SK-MEL-5 (cell line): ENCODE measurements at places on chromosomes 12 and 14.
A peak's percentile ranks its signal among the peaks of the same experiment; 100 is the strongest.

GRCh38 chr12:6768990-6769389, 2.8 kb downstream of the PTMS start:
- peak; percentile 34 for DNase-seq

DNA sequence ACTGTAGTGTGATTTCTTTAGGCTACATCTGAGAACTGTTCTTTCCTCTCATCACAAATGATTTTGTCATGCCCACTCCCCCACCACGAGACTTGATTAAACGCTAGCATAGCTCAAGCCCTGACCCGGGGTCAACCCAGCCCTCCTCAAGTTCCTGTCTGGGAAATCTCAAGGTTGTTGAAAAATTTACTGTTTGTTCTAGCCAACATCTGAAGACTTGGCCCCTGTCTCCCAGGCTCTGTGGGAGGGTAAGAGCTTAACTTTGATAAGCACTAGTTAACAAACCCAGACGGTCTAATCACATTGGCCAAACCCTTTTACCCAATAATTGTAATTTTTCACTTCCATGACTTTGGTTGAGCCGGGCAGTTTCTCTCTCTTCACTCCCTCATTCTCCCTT, 86.2 kb upstream of the AMIGO2 start:
- no peak for DNase-seq

DNA sequence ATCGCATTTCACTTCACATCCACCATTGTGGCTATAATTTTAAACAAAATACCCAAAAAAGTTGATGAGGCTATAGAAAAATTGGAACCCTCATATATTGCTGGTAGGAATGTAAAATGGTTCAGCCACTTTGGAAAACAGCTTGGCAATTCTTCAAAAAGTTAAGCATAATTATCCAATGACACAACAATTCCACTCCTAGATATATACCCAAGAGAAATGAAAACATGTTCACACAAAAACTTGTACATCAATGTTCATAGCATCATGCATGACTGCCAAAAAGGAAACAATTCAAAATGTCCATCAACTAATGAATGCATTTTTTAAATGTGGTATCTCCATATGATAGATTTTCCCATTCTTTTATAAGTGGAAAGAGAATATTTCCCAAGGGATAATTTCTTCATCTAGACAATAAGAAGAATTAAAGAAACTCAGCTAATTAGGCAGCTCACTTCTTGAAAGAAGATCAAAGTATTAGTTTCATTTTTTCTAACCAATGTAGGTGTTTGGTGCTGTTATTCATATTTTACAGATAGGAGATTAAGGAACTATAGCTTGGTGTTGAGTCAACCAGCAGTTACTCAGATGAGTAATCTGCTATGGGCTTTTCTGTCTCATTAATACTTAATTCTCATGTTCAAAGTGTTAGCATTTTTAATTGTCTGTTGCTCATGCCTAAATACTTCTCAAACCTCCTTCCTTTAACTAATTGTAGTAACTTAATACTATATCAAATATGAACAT, 32.8 kb downstream of the YEATS4 start:
- DNase-seq, result no peak

GRCh38 chr14:56002876-56003625, 115.2 kb upstream of the PELI2 start:
- DNase-seq, result no peak

DNA sequence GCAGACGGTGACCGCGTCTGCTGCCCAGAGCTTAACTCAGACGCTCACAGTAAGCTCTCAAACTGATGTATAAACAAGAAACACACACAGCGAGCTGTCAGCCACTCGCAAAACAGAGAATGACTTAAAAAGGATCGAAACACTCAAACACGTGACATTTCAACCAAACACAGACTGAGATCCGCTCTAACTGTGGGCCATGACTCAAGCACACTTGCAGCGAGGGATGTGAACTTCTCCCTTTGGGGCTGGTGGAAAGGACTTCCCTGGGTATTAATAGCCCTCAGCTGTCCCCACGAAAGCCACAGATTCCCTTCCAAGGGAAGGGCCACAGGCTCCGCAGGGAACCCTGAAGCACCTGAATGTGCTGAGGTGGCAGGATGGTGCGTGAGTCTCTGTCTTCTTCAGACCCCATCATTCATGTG, 29.1 kb downstream of the CCDC88C start:
- no peak for DNase-seq

DNA sequence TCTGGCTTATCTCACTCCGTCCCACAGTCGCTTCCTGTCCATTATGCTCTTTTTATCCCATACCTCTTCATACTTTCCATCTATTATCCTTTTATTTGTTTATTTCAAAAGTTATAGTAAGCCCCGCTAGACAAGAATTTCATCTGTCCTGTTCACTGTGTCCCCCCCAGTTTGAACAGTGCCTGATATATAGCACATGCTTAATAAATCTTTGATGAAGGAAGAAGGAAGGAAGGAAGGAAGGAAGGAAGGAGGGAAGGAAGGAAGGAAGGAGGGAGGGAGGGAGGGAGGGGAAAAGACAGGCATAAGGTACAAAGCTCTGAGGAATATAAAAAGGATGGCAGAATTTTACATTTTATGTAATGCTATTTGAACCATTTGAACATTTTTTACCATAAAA, 324.7 kb downstream of the GXYLT1 start:
- no peak for DNase-seq
